ENCODE measurements at places on chromosomes 7 and 10.

- DNase-seq = no peak
Measured at GRCh38 chr10:34607894-34608293, 207.2 kb downstream of the PARD3 start.

DNA sequence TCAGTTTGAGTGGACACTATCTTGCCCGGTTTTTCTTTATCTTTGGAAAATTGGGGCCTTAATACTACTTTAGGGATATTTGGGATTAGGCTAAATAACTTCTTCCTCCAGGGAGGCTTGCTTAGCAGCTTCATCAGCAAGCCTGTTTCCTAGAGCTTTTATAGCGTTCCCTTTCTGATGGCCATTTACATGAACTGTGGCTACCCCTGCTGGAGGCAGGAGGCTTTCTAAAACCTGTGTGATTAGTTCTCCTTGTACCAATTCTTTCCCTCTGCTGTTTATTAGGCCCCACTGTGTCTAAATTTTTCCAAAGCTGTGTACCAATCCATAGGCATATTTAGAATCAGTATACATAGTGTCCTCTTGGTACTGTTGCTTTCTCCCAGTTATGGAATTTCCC, 61.7 kb upstream of the CNTNAP2 start:
- DNase-seq = no peak

- DNase-seq = no peak
Measured at GRCh38 chr7:45196374-45196773, 38.8 kb downstream of the RAMP3 start.

DNA sequence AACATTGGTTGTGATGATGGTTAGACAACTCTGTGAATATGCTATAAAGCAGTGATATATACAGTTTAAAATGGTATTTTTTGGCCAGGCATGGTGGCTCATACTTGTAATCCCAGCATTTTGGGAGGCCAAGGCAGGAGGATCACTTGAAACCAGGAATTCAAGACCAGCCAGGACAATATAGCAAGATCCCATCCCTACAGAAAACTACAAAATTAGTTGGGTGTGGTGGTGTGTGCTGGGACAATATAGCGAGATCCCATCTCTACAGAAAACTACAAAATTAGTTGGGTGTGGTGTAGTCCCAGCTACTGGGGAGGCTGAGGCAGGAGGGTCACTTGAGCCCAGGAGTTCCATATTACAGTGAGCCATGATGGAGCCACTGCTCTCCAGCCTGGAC, 27.5 kb upstream of the MSMB start:
- DNase-seq = no peak

DNA sequence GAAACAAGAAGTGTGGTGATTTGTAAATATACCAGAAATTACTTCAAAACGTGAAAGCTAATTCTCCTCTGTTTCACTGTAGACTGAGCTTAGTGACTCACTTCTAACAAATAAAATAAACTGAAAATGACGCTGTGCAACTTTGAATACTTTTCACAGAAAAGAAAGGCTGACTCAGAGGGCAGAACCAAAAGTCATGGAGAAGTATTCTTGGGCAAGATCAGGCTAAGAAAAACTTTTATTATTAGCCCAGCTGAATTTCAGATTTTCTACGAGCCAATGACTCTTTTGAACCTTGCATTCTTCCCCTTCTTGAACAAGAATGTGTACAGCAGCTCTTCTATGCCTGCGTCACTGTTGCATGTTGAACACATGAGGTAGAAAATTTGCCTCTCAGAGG, 527.3 kb upstream of the GHITM start:
- no peak for DNase-seq

Data from cortex of kidney (tissue), 1 donor.